ENCODE measurements at places on chromosomes 11 and 22.

- no peak for DNase-seq
Observed at GRCh38 chr11:20353829-20354434, 9.6 kb upstream of the HTATIP2 start.

DNA sequence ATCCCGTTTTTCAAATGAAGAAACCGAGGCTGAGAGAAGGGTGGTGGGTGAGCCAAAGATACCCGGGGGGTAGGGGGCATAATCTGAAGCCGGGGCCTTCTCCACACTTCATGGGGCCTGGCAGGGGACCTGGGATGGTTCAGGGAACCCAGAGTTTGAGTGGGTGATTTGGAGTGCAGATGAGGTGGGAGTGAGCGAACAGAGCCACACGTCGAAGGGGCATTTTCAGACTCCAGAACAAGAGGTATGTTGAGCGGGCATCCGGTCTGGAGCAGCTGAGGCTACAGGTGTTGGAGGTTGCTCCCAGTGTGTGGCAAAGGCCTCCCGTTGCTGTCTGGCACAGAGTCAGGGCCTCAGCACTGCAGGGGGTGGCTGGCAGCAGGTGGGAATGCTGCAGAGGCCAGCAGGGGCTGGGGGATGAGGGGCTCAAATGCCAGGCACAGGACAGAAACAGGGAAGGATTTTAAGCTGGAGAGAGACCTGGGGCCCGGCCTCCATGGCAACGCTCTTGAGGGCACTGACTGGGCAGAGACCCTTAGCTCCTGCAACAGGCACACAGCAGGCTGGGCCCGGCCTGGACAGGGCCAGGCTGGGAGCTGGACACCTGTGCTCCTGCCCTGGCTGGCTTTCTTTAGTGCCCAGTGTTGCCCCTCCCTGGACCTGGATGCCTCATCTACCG, 46.2 kb downstream of the WNT11 start:
- no peak for DNase-seq

DNA sequence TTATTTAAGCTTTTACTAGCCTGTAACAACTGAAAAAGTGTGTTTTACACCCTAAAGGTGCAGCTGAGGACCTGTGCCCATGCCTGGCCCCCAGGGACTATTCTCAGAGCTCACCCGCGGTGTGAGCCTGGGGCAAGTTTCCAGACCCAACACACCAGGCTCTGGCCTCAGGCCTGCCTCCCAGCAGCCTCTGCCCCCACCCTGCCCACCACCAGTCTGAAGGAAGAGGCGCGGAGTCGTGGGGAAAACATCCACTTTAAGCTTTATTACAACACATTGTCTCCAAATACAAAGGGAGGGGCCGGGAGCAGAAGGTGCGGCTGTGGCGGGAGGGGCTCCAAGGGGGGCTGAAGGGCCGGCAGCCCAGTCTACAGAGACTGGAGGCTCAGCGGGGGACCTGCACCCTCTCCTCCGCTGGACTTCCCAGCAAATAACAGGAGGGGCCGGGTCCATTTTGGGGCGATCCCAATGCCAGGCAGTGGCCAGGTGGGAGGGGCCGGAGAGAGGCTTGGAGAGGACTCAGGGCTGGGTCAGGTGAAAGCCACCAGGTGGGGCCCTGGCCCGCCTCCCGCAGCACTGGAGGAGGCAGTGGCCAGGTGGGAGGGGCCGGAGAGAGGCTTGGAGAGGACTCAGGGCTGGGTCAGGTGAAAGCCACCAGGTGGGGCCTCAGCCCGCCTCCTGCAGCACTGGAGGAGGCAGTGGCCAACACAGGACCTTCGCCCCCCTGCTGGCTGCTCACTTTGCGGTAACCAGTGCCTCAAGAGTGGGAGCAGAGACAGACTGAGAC, 18.1 kb downstream of the DUSP8 start:
- DNase-seq: no peak

GRCh38 chr22:49373801-49374226, 453.9 kb downstream of the BRD1 start:
- no peak for DNase-seq

DNA sequence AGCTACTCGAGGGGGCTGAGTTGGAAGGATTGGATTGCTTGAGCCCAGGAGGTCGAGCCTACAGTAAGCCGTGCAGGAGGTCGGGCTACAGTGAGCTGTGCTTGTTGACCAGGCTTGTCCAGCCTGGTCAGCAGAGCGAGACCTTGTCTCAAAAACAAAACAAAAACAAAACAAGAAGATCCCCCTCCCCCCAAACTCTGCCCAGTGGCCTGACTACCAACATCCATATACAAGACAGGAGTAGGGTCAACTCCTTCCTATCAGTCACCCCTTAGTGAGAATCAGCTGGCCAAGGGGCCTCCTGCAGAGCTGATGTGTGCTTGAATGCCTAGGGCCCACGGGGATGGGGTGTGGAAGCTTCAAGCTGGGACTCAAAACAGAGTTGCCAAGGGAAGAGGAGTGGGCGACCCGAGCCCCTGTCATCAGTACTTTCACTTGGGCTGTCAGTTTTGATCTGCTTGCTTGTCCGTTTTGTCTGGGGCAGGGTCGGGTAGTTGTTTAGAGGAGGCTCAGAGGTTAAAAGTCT, 942 bp upstream of the TSPAN18 start:
- DNase-seq: no peak

GRCh38 chr11:125935056-125935455, 10.8 kb upstream of the VSIG10L2 start:
- DNase-seq: no peak

- no peak for DNase-seq
Observed at GRCh38 chr11:111634981-111635705, 32.9 kb downstream of the SIK2 start.

GRCh38 chr11:83706566-83706965, 420.4 kb upstream of the CCDC90B start:
- DNase-seq: no peak

Data from H54 (cell line).